ENCODE measurements at places on chromosomes 16 and 17. TPM values are rescaled to one million over a fixed set of nuclear protein-coding genes. Genes with fewer than 3 reads are reported as not detected.

Gene CCDC200
- total RNA-seq, result not detected

Gene SPATA22
- total RNA-seq, result not detected

Gene HSD17B1
- 0.91 TPM for total RNA-seq

Gene ZNF629
- total RNA-seq, result 0.82 TPM

Gene EVPLL
- total RNA-seq, result not detected

Gene KCNJ18
- not detected for total RNA-seq

Gene KREMEN2
- total RNA-seq, result 0.09 TPM

Gene MYCBPAP
- 3.1 TPM for total RNA-seq

Gene RPL13
- 2,404 TPM for total RNA-seq

Gene ATP6V0A1
- total RNA-seq, result 16.0 TPM

Gene CNGB1
- total RNA-seq, result not detected

Gene KRT12
- total RNA-seq, result not detected

Gene HOXB13
- not detected for total RNA-seq

Gene REXO5
- total RNA-seq, result 11.8 TPM

DNA sequence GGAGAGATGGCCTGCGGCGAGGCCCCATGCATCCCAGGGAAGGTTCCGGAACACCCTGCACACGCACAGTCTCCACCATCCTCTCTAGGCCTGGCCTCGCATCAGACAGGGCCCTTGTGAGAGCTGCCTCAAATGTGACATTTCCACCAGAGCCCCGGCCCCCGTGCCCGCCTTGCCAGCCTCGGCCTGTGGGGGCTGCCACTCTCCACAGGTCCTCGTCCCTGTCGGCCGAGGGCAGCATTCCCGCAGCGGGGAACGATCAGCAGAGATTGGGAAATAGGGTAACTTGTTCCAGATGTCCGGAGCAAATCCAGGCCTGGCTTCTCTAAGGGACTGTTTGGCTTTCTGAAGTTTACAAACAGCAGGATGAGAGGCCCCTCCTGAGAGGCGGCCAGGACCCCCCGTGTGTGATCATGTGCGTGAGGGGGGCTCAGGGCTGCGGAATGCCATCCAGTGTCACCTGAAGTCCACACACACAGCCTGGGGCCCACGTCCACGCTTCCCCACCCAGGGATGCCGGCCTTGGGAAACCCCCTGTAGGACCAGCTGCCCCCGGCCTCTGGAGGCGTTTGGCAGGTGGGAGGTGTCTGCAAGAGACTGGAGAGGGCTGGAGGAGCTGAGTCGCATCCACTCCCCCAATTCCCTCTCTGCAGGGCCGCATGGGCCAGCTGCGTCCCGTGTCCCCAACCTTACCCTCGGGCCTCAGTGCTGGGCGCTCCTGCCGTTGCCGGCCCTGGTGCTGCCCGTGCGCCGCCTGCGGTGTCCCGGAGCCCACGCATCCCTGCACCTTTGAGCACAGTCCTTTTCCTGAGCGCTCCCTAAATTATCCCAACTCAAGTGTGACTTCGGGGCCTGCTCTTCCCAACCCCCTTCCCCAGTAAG, 70.4 kb downstream of the ZDHHC7 start:
- no peak for DNase-seq

- no peak for DNase-seq
These were observed 66.2 kb upstream of the BRD7 start for GRCh38 chr16:50434872-50435478.

GRCh38 chr17:4386406-4386805, 19.9 kb upstream of the UBE2G1 start:
- no peak for DNase-seq

DNA sequence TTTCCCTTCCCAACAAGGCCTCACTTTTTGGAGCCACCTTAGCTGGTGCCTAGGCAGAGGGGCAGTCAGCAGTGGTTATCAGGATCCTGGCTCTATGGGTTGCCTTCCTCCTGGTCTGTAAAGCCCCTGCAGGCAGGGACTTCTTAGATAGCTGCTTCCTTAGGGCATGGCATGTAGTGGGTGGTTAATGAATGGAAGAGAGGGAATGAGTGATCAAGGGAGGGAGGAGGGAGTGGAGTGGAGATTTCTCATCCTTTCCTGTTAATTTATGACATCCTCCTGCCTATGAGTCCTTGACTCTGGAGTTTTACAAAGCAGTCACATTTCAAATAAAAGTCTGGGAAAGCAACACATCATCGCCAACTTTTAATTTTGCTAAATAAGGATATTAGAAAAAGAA, 40.7 kb downstream of the SNX20 start:
- DNase-seq, result no peak

DNA sequence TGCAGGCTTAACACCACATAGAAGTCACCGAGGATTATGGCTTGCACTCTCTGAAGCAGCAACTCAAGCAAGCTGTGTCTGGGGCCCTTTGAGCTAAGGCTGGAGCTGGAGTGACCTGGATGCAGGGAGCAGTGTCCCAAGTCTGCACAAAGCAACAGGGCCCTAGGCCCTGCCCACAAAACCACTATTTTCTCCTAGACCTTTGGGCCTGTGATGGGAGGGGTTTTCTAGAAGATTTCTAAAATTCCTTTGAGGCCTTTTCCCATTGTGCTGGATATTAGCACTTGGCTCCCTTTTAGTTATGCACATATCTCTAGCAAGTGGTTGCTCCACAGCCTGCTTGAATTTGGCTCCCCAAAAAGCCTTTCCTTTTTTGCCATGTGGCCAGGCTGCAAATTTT, 44.5 kb downstream of the KCNJ16 start:
- DNase-seq, result no peak

DNA sequence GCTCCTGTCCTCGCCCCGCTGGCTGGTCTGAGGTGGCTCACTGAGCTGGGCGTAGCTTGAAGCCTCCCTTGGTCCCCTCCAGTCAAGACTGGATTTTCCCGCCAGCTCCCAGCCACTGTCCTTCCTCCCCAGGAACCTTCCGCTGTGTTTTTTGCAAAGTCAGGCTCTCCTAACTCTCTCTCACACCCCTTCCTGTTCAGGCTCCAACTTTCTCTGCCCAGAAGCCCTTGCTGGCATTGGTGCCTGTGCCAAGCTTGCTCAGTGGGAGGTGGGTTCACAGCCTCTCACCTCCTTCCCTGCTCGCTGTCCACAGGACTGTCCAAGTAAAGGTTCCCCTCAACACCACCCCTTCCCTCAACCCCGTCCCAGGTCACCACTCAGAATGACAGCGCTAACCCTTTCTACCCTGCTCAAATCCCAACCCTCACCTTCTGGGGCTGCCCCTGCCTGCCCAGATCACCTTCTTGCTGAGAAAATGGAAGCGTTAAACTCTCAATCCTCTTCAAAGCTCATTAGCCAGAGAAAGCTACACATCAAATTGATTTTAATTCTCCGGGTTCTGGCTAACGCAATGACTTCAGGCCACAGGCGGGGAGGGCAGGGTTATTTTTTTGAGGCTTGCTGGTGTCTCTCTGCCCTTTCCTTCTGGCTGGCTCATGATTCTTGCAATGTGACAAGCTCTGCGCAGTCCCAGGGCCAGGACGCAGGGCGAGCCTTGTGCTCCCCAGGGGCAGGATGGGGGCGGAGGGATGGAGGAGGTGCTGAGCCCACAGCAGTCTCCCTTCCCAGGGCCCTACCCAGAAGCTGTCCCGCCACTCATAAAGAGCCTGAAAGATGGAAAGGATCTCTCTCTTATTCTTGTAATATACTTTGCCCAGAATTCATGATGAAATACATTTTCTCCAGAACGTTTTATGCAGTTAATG, 357.2 kb upstream of the TNRC6C start:
- DNase-seq, result no peak

DNA sequence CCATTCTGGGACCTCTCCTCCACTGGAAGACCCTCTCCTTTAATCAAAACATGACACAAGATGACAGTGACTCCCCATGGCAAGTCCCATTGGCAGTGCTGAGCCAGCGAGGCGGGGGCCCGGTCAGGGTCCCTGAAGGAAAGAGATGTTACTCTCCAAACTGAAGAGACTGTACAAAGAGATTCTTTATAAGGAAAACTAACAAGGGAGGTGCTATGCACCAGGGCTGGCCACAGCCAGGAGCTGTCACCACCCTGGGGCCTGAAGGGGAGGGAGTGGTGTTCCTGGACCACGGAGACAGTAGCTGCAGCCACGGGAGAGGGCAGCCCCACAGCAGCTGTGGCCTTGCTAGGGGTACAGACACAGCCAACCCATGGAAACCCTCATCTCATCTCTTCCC, 123.1 kb downstream of the XYLT1 start:
- DNase-seq, result no peak

GRCh38 chr16:89710709-89711564, 9.4 kb upstream of the SPATA2L start:
- DNase-seq, result no peak

DNA sequence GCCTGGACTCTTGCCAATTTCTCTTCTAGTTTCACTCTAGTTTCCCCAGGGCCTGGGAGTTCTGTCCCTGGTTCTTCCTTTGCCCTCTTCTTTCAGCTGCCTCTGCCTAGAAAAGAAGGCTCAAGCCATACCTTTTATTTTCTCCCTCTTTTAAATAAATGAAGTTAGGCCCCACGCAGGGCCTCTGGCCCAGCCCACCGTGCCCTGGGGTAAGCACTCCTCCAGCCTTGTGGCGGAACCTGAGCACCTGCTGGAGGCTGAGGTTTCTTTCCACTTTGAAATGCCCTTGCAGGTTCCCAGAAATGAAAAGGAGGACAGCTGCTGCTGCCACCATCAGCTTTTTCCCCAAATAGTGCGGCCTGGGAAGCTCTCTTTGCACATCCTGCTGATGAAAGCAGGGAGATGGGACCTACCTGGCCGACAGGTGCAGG, 139.4 kb downstream of the CCDC182 start:
- DNase-seq, result no peak

All from activated T-helper 2 cell treated with anti-CD3 and anti-CD28 coated beads, Interferon-gamma antibody, Interleukin-2, Interleukin-4, amounts not matched to agents 10 μg/mL and 5 μg/mL and 100 μg/mL, durations not matched to agents 14 hours and 24 hours and 36 hours (primary cell).